ENCODE measurements at places on chromosomes 16 and 17. TPM values are rescaled to one million over a fixed set of nuclear protein-coding genes. Genes with fewer than 3 reads are reported as not detected.

GRCh38 chr16:87163637-87164036 lies 153.6 kb downstream of the C16orf95 start:
- no peak for DNase-seq

DNA sequence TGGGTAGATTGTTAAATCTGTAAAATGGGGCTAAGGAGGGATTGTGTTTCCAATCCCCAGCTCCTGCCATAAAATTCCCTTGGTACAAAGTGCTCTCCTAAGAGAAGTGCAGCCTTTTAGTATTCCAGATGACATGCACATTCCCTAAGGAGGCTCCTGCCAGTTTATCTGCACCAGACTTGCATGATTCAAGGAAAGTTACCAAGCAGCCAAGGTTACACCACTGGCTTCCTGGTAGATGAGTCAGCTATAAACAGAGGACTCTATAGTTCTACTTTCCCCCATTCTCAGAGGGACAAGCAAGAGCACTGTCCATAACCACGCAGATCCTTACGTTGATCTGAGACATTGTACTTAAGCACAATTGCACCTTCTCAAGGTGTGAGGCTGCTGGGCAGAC lies 1.9 kb downstream of the CALB2 start:
- DNase-seq: peak; percentile 25

GRCh38 chr17:72591289-72592241 lies 470.7 kb downstream of the SOX9 start:
- DNase-seq: peak; percentile 28

GRCh38 chr17:5680766-5681165 lies 96.5 kb upstream of the NLRP1 start:
- no peak for DNase-seq

GRCh38 chr17:19366637-19366972 lies 4.1 kb upstream of the B9D1 start:
- DNase-seq: no peak

Gene TM4SF5
- 15.6 TPM for total RNA-seq

GRCh38 chr17:80319999-80320344 lies 59.3 kb downstream of the RNF213 start:
- no peak for DNase-seq

DNA sequence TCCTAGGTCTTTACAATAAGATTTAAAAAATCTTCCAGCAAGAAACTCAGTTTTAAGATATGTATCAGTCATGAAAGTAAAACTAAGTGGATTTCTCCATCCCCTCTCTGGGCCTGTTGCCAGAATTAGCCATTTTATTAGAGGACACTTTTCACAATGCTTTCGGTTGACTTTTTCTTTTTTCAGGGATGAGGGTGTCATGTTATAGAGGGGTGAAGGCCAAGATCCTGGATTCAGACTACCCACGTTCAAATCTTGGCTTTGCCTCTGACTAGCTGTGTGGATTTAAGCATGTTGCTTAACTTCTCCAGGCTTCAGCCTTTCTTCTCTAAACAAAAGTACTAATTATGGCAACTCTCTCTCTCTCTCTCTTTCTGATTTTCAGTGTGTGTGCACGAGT lies 111.7 kb upstream of the COX10 start:
- DNase-seq: no peak

Gene KRTAP2-3
- total RNA-seq: not detected
